ENCODE measurements at places on chromosomes 11 and 22.

- DNase-seq: no peak
Measured at GRCh38 chr22:39907047-39907446, 6.2 kb downstream of the GRAP2 start.

DNA sequence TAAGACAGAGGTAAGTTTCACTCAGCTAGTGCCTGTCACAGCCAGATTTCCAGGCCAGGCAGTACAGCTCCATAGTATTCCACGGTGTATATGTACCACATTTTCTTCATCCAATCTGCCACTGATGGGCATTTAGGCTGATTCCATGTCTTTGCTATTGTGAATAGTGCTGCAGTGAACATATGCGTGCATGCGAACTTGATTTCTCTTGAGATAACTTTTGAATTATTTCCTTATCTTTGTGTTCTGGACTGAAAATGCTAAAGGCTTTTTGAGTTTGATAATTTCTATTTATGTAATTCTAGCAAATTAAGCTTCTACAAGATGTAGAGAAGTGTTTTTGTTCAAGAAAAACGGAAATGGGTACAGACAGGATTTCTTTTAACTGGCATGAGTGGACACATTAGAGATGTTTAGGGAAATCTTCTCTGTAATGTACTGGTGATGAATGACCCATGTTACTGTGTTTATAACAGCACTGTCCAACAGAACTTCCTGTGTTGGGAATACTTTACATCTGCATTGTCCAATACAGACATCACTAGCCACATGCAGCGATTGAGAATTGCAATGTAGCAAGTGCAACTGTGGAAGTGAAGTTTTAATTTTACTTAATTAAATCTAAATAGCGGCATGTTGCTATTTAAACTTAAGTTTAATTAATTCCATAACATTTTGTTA is 151.3 kb downstream of the CADM1 start:
- no peak for DNase-seq

DNA sequence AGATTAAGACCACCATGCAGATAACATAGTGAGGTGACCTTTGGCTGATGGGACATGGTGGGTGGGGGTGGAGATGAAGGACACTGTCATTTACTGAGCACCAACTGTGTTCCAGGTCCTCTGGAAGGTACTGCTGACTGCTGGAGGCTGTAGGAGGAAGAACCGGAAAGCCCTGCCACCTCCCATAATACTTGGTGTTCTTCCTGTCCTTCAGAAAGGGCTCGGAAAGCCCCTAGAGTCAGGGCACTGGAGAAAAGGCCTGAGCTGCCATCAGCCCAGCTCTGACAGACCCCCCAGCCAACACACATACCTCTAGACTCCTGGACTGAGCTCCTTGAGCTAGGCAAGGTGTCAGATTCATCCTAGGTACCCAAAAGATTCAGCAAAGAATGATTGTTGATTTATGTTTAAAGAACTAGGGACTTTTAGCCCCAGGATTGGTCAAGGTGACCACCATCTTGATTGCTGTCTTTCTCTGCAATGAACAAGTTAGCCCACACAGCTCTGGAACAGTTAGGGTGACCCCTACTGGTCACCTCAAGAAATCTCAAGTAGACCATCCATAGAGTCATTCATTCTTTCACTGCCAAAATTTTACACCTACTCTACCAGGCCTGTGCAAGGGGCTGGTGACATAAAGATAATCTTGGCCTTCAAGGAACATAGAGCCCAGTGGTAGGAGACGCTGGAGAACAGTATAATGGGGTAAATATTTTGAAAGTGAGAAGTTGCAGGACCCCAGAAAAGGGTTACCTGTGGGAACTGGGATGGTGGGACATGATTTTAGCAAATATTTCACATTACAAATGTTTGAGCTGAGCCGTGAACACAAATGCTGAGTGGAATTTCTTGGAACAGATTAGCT is 39.4 kb downstream of the IRAG1 start:
- no peak for DNase-seq

GRCh38 chr22:20219667-20220628 is 48.2 kb downstream of the RTN4R start:
- no peak for DNase-seq

DNA sequence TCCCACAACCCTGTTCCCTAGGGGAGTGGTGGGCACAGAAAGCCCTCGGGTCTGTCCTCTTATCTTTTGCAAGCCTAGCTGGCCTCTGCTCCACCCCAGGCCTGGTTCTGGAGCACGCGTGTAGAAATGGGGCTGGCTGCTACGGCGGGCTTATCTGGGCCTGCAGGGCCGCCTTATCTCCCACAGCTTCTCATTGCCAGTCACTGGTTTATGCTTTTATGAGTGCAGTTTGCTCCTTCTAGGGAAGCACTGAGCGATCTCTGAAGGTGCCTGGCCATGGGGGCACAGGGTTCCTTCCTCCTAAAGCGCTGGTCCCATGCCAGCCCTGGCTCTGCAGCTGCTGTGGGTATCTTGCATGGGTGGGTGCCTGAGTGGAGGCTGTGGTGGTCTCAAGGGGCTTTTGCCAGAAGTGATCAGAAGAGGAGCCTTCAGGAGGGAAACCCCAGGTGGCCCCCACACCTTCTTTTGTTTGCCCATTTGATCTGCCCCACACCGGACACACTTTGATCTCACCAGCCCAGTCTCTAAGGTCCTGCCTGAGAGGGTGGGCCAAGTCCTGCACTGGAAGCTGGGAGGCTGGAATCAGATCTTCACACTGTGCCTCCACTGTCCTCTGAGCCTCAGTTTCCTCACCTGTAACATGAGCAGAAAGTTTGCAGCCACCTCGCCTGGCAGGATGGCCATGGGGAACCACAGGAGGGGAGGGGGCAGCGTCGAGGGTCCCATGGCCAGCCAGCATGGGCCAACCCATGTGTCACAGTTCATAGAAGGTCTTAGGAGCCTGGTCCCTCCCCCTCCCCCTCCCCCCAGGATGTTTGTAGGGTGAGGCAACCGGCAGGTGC is 86.6 kb upstream of the FGF3 start:
- no peak for DNase-seq

- DNase-seq: no peak
Measured at GRCh38 chr11:114058026-114058706, 1.3 kb upstream of the ZBTB16 start.

GRCh38 chr11:2204361-2205213 is 33.0 kb upstream of the TH start:
- DNase-seq: no peak

DNA sequence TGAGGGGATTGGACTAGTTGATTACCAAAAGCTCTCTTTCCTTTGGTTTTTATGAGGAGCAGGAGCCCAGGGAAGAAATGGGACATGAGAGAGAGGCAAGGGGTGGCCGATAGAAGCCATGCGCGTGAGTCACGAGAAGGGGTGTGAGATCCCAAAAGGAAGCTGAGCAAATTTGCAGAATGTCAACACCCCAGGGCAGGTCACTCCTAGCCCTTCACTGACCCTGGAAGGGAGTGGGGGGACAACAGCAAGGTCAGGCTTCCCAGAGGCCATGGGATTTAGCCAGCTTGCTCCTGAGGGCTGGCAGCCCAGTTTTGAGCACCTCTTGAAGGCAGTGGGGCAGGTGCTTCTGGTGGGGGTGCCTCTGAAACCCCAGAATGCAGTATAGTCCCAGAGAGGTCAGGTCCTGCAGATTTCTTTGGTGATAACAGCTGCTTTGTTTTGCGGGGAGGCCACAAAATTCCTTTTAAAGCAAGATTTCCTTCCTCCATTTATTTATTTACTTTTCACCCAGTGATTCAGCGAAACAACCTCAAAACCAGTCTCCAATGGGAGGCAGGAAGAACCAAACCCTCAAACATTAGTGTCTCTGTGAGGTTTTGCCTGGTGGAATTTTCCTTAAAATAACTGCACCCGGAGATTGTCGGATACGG is 40.1 kb upstream of the TIMP3 start:
- DNase-seq: no peak

DNA sequence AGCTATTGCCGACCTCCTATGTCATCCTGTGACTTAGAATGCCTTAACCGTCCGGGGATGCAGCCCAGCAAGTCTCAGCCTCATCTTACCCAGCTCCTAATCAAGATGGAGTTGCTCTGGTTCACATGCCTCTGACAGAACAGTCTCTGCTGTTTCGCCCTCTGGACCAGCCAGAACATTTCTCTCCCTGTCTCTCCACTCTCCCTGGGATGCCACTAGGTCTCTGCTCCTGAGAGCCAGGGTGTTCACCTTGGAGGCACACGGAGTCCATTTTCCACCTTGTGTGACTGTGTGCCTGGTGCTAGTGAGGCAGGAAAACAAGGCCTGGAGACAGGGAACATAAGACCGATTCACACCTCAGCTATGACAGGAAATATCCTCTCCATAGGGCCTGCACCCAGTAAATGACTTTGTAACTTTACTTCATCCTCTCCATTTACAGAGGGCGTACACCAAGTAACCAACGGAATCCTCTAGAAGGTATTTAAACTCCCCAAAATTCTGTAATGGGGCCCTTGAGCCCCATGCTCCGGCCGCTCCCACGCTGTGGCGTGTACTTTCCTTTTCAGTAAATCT is 16.8 kb upstream of the B4GALNT4 start:
- DNase-seq: no peak

DNA sequence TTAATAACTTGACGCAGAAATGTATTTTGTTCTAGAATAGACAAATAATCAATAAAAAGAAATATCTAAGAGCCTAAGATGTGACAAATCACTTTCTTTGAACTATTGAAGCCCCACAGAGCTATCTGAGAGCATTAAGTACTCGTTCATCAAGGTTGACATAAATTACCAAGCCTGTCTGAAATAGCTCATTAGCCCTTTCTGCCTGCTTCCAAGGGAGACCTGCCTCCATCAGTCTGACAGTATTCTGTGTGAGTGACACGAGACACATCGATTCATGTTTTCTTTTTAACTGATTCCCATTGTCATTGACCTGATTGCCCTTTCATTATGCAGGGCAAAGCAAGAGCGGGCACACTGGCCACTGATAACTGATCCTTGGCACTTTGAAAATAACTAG is 347.5 kb downstream of the KCNA4 start:
- DNase-seq: no peak

All from HFF-Myc (cell line).